Nucleus accumbens (tissue), 56 donors: ENCODE measurements at places on chromosomes 7 and 10.

GRCh38 chr10:12348294-12348869 lies 965 bp upstream of the CAMK1D start:
- no peak for DNase-seq

- no peak for DNase-seq
These were observed 86.7 kb upstream of the DUSP5 start for GRCh38 chr10:110411047-110411410.

GRCh38 chr10:72332423-72333111 lies 22.2 kb downstream of the DNAJB12 start:
- no peak for DNase-seq

GRCh38 chr7:99679400-99680191 lies at the start of gene CYP3A5:
Gene CYP3A5 (minus strand): TSS chr7:99679996. CDS start chr7:99679896, 100 bp downstream.
- DNase-seq: no peak

- no peak for DNase-seq
These were observed 708 bp upstream of the GPR85 start for GRCh38 chr7:113087071-113087998.

- peak; percentile 5 for DNase-seq
These were observed 23.6 kb upstream of the SRI start for GRCh38 chr7:88243345-88243909.

DNA sequence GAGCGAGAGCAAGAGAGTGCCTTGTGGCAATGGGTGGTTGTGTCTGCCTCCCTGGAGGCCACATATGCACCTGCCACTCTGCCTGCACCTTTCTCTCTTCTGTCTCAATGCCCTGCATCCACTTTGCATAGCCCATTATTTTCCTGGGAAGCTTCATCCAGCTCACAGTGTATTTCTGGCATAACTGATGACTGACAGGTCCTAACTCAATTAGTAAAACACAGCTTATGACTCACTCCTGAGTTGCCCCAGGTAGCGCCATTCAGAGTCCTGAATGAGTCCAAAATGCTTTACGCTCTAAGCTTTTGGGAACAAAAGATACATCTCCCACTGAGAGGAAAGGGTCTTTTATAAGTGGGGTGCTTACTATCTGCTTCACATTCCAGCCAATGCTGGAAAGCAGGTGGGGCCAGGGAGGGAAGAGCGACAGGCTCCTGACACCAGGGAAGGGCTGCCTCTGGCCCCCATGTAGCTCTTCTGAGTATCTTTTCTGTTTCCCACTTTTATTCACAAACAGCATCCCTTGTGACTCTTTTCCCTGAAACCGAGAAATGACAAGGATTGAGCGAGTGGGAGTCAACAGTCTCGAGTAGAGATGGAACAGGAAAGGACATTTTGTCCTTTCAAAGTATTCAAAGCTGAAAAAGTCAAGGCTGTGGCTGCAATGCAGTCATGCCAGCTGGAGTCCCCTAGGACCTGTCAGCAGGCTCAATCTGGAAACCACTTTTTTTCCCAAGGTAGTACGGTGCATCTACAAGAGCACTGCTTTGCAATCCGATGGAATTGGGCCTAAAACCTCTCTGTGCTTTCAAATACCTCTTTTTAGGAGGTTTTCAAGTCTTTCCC lies 479.3 kb upstream of the PODXL start:
- no peak for DNase-seq

DNA sequence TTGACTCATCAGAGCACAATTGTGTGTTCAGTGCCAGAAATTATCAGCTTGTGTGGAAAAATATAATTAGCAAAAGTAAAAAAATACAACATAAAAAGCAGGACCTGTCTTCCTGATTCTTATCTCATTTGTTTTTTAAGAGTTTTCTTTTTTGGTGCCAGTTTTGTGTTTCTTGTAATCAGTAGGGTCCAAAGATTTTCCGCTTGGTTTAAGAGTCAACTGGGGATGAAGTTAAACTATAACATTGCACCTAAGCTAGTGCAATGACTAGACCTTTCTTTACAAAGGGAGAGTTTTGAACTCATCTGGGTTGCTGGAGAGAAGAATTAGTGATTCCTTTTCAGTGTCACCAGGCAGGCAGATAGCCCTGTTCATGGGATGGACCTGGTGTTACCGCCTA lies 113.4 kb downstream of the PLPP4 start:
- DNase-seq: no peak

- DNase-seq: peak; percentile 19
These were observed 461 bp upstream of the FIGNL1 start for GRCh38 chr7:50450590-50451032.
